Astrocyte of the spinal cord (primary cell): ENCODE measurements at places on chromosomes 7 and 10.

GRCh38 chr7:143321734-143322133 lies 5.8 kb downstream of the CLCN1 start:
- no peak for DNase-seq

GRCh38 chr10:31771331-31771831 lies 157.2 kb downstream of the ARHGAP12 start:
- peak; percentile 63 for DNase-seq

- peak; percentile 68 for DNase-seq
Observed at GRCh38 chr7:70693686-70694433, 438.1 kb upstream of the GALNT17 start.

GRCh38 chr7:50857804-50858489 lies 75.3 kb upstream of the GRB10 start:
- DNase-seq, result no peak

GRCh38 chr10:58393317-58393716 lies 8.1 kb downstream of the TFAM start:
- DNase-seq, result no peak

DNA sequence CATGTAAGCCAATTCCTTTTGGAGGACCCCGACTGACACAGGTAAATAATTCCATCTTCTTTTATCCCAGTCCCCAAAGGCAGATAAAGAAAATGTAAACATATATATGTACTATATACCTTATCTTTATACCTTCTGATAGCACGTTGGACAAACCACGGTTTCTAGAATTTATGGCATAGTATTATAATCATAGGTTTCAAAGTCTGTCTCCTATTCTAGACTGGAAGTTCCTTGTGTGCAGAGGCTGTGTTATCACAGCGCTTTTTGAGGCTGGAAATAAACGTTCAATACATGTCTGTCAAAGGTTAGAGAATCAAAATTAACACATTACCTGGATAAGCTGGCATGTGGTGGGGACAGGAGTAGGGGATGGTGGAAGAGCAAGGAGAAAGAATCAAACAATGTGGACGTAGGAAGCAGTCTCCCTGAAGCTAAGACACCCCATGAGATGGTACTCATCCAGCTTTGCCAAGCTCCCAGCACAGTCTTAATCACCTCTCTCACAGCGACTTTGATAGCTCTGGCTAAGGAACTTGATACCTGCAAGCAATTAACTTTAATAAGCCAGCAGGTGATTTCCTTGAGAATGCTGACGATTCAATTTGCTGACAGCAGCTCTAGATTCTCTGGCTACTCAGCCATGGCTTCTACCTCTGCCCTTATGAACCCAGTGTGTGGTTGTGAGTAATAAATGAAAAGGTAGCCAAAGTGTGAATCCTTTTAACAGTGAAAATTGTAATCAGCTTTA lies 208.4 kb upstream of the LRRTM3 start:
- no peak for DNase-seq

DNA sequence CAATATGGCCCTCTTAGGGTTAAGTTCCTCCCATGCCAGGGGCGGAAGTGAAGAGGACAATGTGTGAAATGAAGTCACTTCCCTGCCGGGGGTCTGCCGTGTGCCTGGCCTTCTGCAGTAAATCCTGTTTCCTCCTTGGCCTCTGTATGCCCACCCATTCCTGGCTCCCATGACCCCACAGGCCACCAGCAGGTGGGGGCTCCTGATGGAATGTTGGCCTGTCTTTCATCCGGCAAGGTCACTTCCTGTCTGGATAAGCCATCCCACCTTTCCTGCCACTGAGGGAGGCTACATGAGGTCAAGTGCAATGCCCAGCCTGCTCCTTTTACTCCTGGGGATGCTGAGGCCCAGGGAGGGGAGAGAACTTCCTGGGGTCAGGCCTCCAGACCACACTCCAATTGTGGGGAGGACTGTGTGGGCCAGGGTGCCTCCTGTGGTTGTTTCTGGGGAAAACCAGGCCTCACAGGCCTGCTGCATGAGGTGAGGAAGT lies 22.3 kb downstream of the PALD1 start:
- no peak for DNase-seq

- no peak for DNase-seq
Observed at GRCh38 chr10:8079126-8079525, 24.6 kb downstream of the GATA3 start.

- DNase-seq, result no peak
Observed at GRCh38 chr7:141559961-141560360, 8.8 kb downstream of the AGK start.
